ENCODE measurements at places on chromosomes 11 and 22. TPM values are rescaled to one million over a fixed set of nuclear protein-coding genes. Genes with fewer than 3 reads are reported as not detected.

The SRPRA gene
- 142 TPM for total RNA-seq

The NNMT gene
- not detected for total RNA-seq

The CLCF1 gene
- total RNA-seq = 5.6 TPM

The CLDN5 gene
- 0.85 TPM for total RNA-seq

The C22orf42 gene
- total RNA-seq = not detected

The ASPHD2 gene
- 4.3 TPM for total RNA-seq

The SERHL2 gene
- 0.70 TPM for total RNA-seq

The USH1C gene
- not detected for total RNA-seq

The MYEOV gene
- not detected for total RNA-seq

The ZFPL1 gene
- total RNA-seq = 42.1 TPM

GRCh38 chr11:116698080-116698479, 74.7 kb downstream of the BUD13 start:
- DNase-seq = no peak
- H3K36me3 ChIP-seq = no peaks in the 10 kb centered on the region
- peaks cover 27% of the 10 kb centered on the region for H3K27me3 ChIP-seq
- no peak overlapping the region for H3K27ac ChIP-seq
- no peak overlapping the region for H3K4me3 ChIP-seq

GRCh38 chr11:128412847-128413791, 174.2 kb downstream of the ETS1 start:
- no peak overlapping the region for H3K4me3 ChIP-seq
- H3K27ac ChIP-seq = no peak overlapping the region
- no peaks in the 10 kb centered on the region for H3K36me3 ChIP-seq
- no peak for DNase-seq

- no peak overlapping the region for H3K4me3 ChIP-seq
- DNase-seq = no peak
- H3K4me1 ChIP-seq = no peaks in the 10 kb centered on the region
Measured at GRCh38 chr11:1219834-1220815, 2.7 kb upstream of the MUC5B start.

DNA sequence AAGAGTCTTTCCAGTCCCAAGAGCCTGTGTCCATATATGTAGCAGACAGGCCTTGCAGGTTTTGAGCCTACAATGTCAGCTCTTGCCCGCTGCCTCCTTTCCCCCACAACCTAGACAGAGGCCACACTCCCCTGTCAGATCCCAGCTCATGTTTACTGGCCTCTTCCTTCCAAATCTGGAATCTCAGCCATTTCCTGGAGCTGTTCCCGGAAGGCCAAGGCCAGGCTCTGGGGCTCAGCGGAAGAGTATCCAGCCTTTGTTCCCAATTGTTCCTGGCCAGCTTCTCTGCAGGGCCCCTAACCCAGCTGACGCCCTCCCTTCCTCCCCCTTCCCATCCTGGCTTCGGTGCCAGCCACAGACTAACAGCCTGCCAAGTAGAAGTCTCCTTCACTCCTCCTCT, 1.0 kb upstream of the ROBO4 start:
- peaks cover 30% of the 10 kb centered on the region for H3K27me3 ChIP-seq
- H3K27ac ChIP-seq = no peak overlapping the region
- no peaks in the 10 kb centered on the region for H3K36me3 ChIP-seq
- H3K4me3 ChIP-seq = no peak overlapping the region
- no peaks in the 10 kb centered on the region for H3K4me1 ChIP-seq
- DNase-seq = no peak

- H3K4me1 ChIP-seq = no peaks in the 10 kb centered on the region
- no peaks in the 10 kb centered on the region for H3K27me3 ChIP-seq
- no peak overlapping the region for H3K4me3 ChIP-seq
- H3K27ac ChIP-seq = no peak overlapping the region
Measured at GRCh38 chr22:28989035-28989464, 72.6 kb downstream of the C22orf31 start.

DNA sequence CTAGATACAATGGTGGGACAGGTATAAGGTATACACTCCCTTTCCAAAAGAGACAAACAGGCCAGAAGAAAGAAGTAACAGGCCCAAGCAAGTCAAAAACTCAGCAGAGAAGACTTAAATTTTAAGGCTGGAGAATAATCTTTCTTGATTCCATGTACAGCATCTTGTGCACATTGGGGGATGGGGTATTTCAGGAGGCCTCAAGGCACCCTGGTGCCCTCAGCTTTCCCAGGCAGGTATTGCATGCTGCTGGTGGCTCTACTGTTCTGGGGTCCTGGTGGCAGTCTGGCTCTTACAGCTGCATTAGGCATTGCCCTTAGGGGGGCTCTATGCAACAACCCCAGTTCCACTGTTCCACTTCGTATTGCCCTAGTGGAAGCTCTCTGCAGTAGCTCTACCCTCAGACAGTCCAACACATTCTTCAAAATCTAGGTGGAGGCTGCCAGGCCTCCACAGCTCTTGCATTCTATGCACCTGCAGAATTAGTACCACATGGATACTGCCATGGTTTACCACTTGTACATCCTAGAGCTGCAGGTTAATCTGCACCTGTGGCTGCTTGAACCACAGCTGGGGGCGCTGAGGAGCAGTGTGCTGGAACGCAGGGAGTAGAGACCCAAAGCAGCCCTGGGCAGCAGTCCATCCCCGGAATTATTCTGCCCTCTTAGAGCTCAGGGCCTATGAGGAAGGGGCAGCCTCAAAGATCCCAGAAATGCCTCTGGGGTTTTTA, 4.2 kb upstream of the CTSC start:
- no peaks in the 10 kb centered on the region for H3K36me3 ChIP-seq
- no peak overlapping the region for H3K27ac ChIP-seq
- no peak overlapping the region for H3K4me3 ChIP-seq
- H3K27me3 ChIP-seq = no peaks in the 10 kb centered on the region
- no peak for DNase-seq
- H3K4me1 ChIP-seq = peaks cover 8% of the 10 kb centered on the region

DNA sequence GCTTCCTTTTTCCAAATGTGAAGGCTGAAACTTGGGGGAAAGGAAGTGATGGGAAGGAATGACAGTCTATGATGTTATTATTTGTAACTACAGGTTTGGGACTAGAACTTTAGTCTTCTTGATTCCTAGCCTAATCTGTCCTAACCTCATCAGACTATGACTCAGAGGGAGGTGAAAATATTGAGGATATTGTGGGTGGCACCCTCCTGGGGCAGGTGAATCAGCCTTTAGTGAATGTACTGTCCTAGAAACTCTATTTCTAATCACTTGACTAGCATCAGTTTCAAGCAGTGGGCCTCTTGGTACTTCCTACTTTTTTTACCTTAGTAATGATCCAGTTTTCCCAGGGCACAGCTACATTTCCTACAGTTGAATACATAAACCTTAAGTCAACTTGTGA, 829.0 kb upstream of the API5 start:
- no peaks in the 10 kb centered on the region for H3K36me3 ChIP-seq
- H3K4me1 ChIP-seq = no peaks in the 10 kb centered on the region
- H3K27ac ChIP-seq = no peak overlapping the region

GRCh38 chr22:29205594-29206371, at the start of gene EMID1:
Gene EMID1 (plus strand): TSS chr22:29205896. CDS start chr22:29206039, 143 bp downstream.
- H3K4me1 ChIP-seq = peaks cover 5% of the 10 kb centered on the region
- H3K27me3 ChIP-seq = no peaks in the 10 kb centered on the region
- H3K27ac ChIP-seq = no peak within 1 kb of the TSS
- H3K4me3 ChIP-seq = peak within 1 kb of the TSS; percentile 33
- no peaks in the 10 kb centered on the region for H3K36me3 ChIP-seq

GRCh38 chr22:21982338-21982965, at the start of gene TOP3B:
Gene TOP3B (minus strand): TSS chr22:21982787. CDS start chr22:21975709, 7,078 bp downstream.
- peak within 1 kb of the TSS; percentile 70 for H3K27ac ChIP-seq
- H3K27me3 ChIP-seq = peaks cover 5% of the 10 kb centered on the region
- peak within 1 kb of the TSS; percentile 86 for H3K4me3 ChIP-seq
- H3K36me3 ChIP-seq = peaks cover 5% of the 10 kb centered on the region
- DNase-seq = peak; percentile 76

GRCh38 chr22:47558828-47559700, 796.6 kb downstream of the TBC1D22A start:
- no peaks in the 10 kb centered on the region for H3K36me3 ChIP-seq
- DNase-seq = no peak
- H3K27ac ChIP-seq = no peak overlapping the region
- no peaks in the 10 kb centered on the region for H3K27me3 ChIP-seq

- no peak overlapping the region for H3K4me3 ChIP-seq
- no peaks in the 10 kb centered on the region for H3K27me3 ChIP-seq
- peaks cover 57% of the 10 kb centered on the region for H3K36me3 ChIP-seq
- DNase-seq = no peak
- peaks cover 35% of the 10 kb centered on the region for H3K4me1 ChIP-seq
Measured at GRCh38 chr11:65865550-65866172, 5.4 kb downstream of the MUS81 start.

DNA sequence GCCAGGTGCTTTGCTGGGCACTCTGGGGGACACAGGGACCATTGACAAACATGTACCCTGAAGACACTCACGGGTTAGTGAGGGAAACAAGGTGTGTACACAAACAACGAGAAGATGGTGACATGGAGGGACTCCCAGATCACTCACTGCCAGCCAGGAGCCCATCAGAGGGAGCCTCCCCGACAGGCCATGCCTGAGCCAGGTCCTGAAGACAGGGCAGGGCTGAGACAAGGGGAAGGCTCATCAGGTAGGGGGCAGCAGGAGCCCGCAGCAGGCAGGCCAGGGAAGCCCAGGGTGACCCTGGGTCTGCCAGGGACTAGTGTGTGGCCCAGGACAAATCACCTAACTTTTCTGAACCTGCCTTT, 127.9 kb downstream of the BUD13 start:
- no peak for DNase-seq
- H3K36me3 ChIP-seq = no peaks in the 10 kb centered on the region
- no peak overlapping the region for H3K27ac ChIP-seq
- no peak overlapping the region for H3K4me3 ChIP-seq
- H3K4me1 ChIP-seq = no peaks in the 10 kb centered on the region

DNA sequence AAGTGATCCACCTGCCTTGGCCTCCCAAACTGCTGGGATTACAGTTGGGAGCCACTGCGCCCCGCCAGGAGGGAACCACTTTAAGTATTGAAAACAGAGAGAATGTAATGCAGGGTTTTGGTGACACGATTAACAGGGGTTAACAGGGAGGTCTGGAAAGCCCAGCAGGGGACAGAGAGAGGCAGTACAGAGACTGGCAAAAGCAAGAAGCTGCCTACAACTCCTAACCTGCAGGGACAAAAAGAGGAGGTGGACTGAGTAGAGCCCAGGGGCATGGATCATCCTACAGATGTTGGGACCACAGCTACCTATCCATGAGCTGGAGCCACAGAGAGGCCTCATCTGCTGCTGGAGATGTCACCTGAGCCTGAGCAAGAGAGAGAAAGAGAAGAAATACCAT, 1.7 kb upstream of the SPINDOC start:
- peaks cover 20% of the 10 kb centered on the region for H3K4me1 ChIP-seq
